ENCODE measurements at places on chromosomes 6 and 20.

DNA sequence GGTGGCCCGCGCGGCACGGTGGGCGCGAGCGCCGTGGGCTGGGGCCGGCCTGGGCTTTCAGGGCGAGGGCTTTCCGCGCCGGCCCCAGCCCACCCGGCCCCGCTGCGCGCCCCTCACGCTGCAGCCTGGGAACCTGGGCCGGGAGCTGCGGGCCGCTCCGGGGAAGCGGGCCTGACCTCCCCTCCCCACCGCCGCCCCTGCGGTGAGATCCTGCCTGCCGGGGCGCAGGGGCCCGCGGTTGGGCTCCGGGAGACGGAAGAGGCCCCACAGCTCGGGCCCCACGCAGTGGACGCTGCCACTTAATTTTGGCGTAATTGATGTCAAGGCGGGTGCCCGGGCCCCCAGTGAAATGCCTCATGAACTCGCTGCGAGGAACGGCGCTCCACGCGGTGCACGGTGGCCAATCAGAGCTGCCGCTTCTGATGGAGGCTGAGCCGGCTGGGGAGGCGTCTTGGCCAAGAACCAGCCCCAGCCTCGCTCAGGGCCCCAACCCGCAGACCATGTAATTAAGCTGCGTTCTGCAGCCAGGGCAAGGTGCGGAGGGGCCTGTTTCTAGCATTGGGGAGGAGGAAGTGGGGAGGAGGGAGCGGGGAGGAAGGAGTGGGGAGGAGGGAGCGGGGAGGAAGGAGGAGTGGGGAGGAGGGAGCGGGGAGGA is 96.1 kb upstream of the BHLHE23 start:
- DNase-seq: no peak

- DNase-seq: no peak
Measured at GRCh38 chr6:135115834-135116233, 61.2 kb upstream of the HBS1L start.

DNA sequence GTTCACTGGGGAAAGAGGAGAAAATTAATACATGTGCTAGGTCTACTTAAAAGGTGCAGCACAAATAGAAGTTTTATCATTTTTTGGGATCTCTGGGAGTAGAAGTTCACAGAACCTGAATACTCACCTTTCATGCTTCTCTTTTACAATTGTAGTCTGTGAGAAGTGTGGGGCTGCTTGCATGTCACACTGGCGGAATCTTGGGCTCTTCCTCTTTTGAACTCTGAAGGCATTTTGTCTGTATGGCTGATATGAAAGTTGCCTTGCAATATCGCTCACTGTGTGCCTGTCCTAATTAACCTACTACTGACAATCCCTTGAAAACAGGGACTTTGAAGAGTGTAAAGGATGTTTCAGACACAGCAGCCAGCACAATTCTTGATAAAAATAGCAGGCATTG is 65.9 kb upstream of the CLDN20 start:
- no peak for DNase-seq

DNA sequence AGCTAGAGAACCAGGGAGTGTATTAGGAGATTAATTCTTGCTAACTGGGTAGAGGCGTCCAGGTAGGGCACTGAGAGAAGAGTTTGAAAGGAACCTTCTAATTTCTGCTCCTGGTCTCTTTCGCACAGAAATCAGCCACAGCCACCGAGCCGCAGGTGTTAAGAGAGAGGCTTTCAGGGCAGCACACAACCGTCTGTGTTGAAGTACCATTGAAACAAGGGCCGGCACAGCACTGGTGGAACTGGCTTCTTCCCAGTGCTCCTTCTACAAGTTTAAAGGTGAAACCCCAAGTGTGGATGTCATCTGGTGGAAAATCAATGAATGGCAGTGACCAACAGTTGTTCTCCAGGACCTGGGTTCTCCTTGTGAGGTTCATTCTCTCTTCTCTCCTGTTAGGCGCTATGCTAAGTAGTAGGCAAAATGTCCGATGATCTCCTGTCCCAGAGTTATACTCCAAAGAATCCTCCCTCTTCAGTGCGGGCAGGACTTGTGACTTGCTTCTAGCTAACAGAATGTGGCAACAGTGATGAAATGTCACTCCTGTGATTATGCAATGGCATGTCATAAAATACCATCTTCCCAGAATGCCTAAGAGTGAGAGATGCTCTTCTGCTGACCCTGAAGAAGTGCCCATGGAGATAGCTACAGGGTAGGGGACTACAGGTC is 15.0 kb upstream of the RIN2 start:
- no peak for DNase-seq

- no peak for DNase-seq
Measured at GRCh38 chr6:99951016-99951805, 42.8 kb downstream of the MCHR2 start.

DNA sequence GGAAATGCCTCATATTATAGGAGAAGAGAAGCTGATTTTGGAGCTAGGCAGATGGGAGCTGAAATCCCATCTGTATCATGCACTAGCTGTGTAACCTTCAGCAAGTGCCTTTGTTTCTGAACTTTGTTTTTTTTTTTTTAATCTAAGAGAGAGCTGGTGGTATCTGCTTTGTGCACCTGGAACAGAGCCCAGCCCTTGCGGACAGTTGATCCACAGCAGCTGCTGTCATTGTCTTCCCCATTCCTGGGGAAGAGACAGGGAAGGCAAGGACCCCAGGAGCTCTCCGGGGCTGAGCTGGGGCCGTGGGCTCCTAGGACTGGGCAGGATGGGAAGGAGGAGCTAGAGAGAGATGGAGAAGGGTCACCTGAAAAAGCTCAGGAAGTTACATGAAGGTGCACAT is 92.1 kb downstream of the SYNJ2 start:
- no peak for DNase-seq

DNA sequence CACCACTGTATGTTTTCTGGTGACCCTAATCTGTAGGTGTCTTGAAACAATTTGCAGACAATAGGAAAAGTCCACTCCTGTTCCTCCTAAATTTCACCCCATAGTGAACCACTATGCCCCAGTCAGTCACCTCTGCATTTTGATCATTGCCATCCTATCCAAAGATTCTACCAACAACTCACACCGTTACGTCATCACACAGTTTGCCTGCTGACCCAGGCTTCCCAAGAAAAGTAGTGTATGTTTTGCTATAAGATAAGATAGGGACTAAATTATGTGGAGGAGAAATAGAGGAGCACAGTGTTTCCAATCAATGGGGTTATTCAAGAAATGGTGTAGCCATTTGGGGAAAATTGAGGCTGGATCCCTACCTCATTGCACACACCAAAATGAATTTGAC is 58.8 kb downstream of the GNAS start:
- DNase-seq: no peak

GRCh38 chr6:158006331-158006730 is 24.7 kb downstream of the SYNJ2 start:
- no peak for DNase-seq

DNA sequence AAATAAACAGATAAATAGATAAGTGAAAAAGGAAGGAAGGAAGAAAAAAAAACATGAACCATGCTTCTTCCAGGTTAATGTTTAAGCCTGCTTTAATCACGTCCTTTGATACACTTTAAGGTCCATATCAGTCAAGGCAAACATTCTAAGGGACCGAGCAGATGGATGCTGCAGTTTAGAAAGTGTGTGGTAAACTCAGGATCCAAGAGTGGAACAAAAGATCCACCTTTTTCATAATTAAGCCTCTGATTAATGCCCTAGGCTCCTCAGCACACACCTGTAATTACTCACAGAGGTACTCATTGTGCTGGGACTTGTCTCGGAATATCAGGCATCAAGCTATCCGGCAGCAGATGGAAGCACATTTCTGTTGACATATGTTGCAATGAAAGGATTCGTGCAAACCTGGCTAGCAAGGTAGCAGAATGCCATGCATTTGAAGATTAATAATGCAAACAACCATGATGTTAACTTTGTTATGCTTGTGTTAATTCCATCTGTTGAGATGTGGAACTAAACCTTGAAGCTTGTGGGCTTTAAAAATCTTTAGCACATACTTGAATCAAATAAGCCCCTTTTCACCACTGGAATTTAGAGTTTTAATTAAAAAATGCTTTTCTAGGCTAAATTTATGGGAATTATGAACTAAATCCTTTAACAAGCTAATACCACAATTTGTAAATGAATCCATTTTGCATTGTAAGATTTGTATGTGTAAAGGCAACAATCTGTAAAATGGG is 163.7 kb downstream of the RALGAPA2 start:
- peak; percentile 85 for DNase-seq

DNA sequence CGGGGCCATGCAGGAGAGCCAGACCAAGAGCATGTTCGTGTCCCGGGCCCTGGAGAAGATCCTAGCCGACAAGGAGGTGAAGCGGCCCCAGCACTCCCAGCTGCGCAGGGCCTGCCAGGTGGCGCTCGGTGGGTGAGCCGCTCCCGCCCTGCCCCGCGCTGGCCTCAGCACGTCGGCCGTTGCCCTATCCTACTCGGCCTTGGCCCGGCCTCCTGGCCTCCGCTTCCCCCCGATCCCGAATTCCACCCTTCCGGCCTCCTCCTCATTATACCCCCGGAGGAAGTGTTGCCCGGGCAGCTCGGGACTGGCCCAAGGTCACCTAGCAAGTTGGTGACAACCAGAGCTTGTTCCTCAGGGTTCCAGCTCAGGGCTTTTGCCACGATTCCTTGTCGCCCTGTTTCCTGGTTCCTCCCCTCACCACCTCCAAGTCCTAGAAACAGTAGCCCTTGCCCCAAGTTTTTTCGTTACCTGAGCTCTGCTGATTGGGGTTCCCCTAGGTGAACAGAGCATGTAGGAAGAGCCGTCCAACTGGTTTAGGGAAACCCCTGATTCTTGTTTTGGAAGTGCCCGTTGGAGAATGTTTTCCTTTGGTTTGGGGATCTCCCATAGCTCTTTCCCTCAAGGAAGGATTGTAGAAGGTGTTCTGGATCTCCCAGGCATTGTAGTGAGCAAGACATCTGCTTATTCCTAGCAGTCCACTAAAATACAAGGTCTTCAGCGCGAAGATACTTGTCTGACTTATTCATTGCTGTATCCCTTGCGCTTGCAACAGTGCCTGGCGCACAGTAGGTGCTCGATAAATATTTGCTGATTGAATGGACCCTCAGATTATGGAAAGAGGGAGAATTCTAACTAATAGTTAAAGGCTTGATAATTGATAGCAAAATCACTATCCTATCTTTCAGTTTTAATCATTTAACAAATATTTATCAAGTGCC is 641 bp downstream of the ARFGEF2 start:
- DNase-seq: peak; percentile 67

DNA sequence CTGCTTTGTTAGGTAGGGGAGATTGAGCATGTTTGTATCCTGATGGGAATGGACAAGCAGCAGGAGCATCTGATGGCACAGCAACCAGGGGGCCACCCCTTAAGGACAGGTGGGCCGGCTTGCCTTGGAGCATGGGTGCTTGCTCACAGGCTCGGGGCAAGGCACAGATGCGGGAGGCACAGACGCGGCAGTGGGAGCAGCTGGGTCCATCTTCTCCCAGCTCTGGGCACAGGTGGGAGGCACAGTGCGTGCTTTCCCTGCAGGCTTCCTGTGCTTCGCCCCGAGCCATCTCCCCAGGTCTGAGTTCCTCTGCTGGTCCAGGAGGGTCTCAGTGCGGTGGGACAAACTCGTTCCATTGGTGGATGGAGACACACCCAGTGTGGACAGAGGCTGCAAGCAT is 73.6 kb upstream of the BHLHE23 start:
- no peak for DNase-seq

DNA sequence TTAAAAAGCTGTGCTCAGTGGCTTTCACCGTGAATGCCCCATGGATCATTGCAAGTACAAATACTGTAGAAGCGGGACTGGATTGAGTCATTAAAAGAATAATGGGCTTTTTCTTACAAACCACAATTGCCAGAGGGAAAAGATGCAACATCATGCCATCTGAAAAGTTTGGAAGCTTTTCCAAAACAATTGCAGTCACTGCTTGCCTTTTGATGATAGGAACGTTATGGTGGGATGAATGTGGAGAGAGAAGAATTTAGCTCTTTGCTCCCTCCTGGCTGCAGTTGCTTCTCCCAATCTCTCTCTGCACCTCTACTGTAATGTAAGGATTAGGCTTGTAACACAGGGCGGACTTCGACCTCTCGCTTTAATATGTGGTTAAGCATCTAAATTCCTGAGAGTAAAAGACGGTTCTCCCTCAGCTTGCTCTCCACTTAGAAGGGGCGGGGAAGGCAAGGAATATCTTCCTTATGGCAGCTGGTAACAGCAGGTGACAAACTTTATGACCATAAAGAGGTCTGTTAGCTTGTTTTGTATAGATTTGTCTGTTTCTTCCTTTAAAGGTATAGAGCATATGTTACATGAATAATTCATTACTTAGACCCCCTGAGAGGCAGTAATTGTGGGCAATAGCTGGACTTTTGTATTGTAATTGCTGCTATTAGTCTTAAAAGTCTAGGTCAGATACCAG is 376.1 kb downstream of the UTRN start:
- DNase-seq: peak; percentile 93

DNA sequence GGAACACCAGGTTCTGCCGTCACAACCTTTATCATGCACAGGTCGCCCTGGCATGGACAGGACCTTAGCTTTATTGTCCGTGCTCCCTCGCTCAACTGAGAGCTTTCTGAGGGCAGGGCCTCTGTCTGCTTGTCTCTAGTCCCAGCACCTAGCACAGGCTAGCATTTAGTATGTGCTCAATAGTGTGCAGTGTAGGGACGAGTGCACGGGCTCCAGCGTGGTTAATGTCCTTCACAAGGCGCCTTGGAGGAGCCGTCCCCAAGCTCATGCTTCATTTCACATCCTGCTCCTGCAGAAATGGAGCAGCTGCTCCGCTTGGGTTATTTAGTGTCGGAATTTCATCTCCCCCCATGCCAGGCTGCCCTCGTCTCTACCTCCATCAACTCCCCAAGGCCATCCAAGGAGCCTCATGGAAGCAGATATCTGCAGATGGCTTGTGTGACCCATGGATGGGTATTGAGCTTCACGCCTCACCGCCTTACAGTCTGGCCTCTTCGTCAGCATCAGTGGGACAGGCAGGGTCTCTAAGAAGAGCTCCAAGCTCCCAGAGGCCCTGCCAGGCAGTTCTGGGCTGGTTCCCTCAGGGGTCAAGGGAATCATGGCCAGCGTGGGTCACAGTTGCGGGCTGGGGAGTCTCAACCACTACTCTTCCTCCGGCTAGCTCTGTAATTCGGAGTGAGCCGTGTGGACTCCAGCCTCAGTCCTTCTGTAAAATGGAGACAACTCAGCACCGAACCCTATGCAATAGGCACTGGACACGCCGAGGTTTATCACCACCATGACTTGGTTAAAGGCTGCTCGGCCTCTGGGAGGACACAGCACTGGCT is 60.8 kb upstream of the APCDD1L start:
- DNase-seq: no peak

- DNase-seq: peak; percentile 3
Measured at GRCh38 chr6:87641065-87641692, 51.2 kb downstream of the ORC3 start.

GRCh38 chr20:25465243-25466135 is 58.0 kb downstream of the GINS1 start:
- no peak for DNase-seq

- DNase-seq: no peak
Measured at GRCh38 chr6:123687864-123688263, 51.1 kb upstream of the TRDN start.

DNA sequence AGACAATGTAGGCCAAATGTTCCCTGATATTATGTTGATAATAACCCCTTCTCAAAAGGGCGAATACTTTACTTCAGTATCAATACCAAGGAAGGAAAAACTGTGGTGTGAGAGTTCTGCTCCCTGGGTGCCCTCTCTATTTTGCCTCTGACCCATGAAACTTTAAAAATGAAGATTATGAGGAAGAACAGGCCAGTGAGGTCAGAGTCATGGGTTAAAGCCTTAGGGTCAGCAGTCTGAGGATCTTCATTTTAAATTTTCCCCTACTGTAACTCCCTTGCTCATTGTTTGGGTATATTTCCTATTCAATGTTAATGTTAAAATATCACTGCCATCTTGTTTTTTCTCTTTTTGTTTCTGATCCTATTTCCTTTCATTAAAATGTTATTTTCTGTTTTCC is 47.9 kb downstream of the PRKN start:
- no peak for DNase-seq
